Cardiac fibroblast (primary cell): ENCODE measurements at places on chromosomes 12 and 14.

- no peak for DNase-seq
Measured at GRCh38 chr12:124143726-124144125, 151.2 kb upstream of the RFLNA start.

DNA sequence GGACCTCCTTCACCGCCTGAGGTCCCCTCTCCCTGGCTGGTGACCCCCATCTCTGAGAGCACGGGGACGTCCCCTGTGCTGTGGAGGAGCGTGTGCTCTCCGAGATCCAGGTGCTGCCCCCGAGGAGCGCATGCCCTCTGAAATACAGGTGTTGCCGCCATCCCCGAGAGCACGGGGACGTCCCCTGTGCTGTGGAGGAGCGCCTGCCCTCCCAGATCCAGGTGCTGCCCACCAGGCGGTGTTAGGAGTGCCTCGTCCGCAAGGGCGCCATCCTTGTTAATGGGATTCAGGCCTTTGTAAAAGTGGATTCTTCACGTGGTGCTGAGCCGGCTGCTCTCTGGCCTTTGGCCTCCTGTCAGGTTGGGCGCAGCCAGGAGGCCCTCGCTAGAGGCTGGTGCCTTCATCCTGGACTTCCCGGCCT, 10.1 kb downstream of the NOC4L start:
- no peak for DNase-seq

GRCh38 chr12:1273051-1273450, 282.0 kb downstream of the ERC1 start:
- no peak for DNase-seq

DNA sequence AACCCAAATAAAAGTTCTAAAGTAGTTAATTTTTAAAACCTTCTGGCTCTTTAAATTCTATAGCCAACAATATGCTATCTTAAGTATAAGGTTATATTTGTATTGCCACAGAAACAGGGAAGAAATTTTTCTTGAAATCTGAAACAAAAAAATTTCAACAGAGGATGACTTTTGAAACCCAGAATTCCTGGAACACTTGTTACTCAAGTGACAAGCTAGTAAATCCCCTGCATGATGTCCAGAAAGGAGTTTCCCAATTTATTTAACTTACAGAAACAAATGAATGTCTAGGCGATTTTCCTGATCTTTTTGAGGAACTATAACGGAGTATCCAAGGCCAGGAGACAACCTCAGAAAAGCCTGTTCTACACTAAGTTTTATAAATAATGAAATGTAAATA, 69.6 kb downstream of the SLC41A2 start:
- no peak for DNase-seq

DNA sequence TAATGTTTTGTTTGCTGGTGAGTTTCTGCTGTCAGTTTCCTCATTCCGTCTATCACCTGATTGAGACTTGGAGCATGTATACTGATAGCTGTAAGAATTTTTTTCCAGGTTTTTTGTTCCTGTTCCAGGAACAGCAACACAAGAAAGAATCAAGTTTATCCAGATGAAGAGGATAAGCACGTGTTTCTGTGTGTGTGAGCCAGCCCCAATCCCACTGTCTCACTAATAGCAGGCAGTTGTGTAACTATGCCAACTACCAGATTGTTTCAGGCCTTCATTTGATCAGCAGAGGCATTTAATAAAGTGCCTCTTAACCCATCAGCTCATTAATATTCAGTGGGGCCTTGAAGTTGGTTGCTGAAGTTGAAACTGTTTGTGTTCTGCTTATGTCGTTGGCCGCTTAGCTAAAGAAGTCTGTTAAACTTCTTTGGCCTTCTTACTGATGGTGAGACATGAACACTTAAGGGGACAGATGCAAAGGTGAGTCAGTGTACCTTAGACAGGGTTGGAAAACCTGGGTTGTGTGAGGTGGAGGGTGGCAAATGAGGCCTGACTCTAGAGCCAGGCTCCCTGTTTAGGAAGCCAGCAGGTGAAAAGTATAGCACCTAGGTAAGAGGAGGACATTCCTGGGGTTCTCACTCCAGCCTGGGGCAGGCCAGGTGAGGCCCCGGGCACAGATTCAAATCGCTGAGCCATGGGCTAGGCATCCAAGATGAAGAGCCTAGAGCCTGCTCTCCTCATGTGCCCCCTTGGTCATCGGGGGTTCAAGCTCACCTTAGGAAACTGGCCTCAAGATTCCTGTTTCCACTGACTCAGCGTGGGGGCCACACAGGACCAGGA, 3.7 kb downstream of the ANKRD13A start:
- DNase-seq = no peak

GRCh38 chr14:24361326-24361725, 6.7 kb upstream of the NFATC4 start:
- no peak for DNase-seq

DNA sequence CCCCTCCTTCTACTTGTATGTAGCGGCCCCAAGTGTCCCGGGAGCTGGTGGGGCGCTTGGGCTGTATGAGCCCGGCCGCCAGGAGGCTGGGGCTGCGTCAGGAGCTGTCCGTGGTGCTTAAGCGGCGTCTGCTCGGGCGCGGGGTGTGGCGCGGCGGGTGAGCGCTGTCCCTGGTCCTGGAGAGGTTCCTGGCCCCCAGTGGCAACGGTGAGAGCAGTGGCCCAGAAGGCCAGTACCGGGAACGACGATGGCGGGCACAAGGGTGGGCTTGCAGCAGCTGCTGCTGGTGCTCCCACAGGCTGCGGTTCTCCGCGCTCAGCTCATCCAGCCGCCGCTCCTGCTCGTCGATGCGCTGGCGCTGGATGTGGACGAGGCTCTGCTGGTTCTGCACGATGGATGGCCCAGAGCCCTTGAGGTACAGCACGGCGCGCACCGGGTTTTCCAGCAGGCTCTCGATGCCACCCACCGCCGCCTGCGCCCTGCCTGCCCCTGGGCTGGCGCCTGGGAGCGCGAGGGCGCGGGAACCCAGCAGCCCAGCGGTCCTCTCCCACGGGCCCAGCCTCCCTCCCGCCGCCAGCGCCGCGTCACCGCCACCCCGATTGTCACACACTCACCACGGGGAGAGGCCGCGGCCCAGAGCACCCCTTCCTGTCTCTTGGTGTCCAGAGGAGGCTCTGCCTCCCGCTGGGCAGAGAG, 41.9 kb upstream of the FKBP4 start:
- DNase-seq = peak; percentile 76

- DNase-seq = peak; percentile 65
Measured at GRCh38 chr12:32821710-32822109, 66.0 kb upstream of the YARS2 start.

- no peak for DNase-seq
Measured at GRCh38 chr12:6323995-6324711, 13.7 kb downstream of the PLEKHG6 start.
